ENCODE measurements at places on chromosomes 12 and 14.
A peak's percentile ranks its signal among the peaks of the same experiment; 100 is the strongest.

- no peak for DNase-seq
Measured at GRCh38 chr12:112183141-112184021, 58.0 kb downstream of the TRAFD1 start.

- DNase-seq: no peak
Measured at GRCh38 chr12:62737188-62737587, 197.8 kb downstream of the PPM1H start.

DNA sequence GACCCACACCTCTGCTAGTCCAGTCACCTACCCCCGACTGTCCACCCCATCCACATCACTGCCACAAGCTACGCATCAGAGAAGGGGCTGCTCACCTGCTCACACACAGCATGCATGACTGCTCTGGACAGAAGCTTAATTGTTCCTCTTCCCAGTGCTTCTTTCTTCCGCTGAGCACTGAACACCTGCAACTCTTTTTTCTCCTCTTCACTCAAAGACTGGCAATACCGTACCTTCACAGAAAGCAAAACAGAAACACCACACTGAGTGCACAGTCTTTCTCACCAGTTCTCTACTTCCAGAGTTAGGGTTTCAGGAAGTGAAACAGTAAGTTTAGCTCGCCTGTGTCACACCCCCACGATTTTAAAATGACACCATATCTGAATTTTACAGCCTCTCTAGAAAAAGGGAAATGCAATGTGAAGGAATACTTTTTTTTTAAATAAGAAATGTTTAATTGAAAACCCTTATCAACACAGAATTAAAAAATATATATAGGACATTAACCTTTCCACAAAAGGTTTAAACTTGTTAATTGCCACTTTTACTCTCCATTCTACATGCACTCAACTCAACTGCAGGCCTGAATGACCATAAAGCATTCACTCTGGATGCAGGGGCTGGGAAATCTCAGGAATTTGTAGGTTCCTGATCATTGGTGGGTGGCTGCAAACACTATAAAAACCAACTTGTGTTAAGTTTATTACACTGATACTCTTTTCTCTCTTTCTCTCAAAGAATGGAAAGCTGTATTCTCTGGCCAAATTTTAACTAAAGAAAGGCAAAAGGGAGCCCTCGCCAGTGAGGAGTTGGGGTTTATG, 120.0 kb downstream of the PRICKLE1 start:
- DNase-seq: no peak

GRCh38 chr14:102037686-102038085, 49.2 kb downstream of the HSP90AA1 start:
- DNase-seq: no peak

GRCh38 chr12:107783406-107784376, 9.2 kb downstream of the ASCL4 start:
- DNase-seq: no peak

- no peak for DNase-seq
Measured at GRCh38 chr14:101072945-101073597, 169.5 kb upstream of the RTL1 start.

- DNase-seq: no peak
Measured at GRCh38 chr12:124681779-124682391, 114.5 kb upstream of the NCOR2 start.

- no peak for DNase-seq
Measured at GRCh38 chr14:105334383-105335230, 20.1 kb downstream of the PACS2 start.

GRCh38 chr12:22275843-22276242, 58.7 kb downstream of the ST8SIA1 start:
- DNase-seq: no peak

- no peak for DNase-seq
Measured at GRCh38 chr12:58967561-58967960, 47.3 kb upstream of the LRIG3 start.

DNA sequence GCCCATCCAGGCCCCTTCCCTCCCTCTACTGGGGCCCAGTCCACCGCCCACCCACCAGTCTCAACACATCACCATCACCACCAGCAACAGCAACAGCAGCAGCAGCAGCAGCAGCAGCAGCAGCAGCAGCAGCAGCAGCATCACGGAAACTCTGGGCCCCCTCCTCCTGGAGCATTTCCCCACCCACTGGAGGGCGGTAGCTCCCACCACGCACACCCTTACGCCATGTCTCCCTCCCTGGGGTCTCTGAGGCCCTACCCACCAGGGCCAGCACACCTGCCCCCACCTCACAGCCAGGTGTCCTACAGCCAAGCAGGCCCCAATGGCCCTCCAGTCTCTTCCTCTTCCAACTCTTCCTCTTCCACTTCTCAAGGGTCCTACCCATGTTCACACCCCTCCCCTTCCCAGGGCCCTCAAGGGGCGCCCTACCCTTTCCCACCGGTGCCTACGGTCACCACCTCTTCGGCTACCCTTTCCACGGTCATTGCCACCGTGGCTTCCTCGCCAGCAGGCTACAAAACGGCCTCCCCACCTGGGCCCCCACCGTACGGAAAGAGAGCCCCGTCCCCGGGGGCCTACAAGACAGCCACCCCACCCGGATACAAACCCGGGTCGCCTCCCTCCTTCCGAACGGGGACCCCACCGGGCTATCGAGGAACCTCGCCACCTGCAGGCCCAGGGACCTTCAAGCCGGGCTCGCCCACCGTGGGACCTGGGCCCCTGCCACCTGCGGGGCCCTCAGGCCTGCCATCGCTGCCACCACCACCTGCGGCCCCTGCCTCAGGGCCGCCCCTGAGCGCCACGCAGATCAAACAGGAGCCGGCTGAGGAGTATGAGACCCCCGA, 6.8 kb upstream of the RNU7-1 start:
- no peak for DNase-seq

GRCh38 chr14:97946641-97947040, 1149.5 kb downstream of the VRK1 start:
- DNase-seq: no peak

DNA sequence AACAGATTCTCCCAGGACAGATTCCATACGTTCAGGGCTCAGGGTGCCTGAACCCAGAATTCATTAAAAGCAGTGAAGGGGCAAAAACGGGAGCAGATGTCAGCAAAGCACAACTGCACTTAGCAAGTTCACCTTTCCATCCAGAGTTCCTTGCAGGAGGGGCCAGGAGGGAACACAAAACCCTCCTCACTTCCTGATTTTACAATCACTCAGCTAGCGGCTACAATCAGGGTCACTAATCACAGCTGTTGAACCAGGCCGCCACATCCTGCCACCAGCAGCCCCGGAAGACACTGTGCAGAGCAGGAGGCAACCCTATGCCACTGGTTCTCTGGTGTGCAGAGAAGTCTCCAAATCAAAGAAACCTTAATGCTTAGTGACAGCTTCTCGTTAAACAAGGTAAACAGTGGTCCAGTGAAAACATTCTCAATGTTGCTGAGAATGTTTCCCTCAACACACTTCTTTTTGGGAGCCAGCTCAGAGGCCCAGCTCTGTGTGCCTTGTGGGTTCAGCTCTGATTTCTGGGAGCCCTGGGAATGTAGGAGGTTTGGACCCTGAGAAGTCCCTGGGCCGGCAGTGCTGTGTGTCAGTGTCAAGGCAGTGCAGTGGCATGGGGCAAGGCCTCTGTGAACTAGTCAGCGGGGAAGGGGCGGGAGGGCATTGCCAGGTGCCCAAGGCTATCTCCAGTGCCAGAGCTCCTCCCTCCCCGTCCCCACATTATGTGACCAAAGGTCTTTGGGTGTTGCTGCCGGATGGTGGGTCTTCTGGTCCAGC, 54.5 kb downstream of the VCPKMT start:
- peak; percentile 32 for DNase-seq

DNA sequence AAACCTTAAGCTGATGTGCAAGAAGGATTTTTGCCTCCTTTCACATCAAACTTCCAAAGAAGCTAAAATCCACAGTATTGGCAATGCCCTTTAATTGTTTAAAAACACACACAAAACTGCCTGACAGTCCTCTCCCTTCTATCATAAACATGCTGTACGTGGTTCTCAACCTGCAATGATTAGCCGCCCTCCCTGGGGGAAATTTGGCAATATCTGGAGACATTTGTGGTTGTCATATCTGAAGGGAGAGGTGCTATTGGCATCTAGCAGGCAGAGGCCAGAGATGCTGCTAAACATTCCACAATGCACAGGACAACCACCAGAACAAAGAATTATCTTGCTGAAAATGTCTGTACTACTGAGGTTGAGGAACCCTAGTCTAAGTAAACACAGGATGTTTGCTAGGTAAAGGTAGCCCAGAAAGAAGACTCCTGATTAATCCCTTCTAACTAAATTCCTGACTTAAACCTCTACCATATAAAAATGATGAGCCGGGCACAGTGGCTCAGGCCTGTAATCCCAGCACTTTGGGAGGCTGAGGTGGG, 1.2 kb downstream of the ACOT6 start:
- DNase-seq: no peak

GRCh38 chr12:47730341-47730744, 5.1 kb upstream of the ENDOU start:
- DNase-seq: no peak

- no peak for DNase-seq
Measured at GRCh38 chr14:57549765-57550420, 56.2 kb upstream of the CCDC198 start.

DNA sequence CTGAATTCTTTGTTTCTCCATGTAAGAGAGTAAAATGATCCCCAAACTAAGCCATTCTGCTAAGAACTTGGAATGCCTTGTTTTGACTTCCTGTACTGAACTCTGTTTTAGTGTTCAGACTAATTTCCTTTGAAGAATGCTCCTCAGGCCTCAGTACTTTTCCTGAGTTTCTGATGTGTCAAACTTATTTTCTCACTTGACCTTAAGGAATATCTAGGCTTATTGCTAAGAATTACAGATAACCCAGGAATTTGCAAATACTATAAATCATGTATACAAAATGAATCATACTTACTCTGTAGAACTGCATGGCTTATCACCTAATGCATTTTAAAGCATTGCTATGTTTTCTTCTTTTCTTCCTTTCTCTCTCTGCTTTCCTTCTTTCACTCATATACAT, 93.1 kb upstream of the PKP2 start:
- DNase-seq: no peak

DNA sequence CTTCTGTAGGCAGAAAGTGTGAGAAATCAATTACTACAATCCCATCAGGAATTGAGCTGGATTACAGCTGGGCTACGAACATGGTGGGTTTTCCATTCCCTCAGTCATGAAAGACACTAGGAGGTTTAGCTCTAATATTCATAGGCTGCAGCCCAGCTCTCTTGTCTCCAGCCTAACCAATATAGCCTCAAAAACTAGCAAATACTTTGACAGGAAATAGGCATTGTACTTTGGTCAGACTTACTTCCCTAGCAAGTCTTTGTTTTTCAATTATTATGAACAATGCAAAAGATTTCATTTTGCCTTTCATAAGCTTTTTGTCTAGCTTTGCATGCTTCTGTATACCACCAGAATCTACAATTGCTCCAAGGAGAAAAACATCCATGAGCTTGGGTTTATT, 296.2 kb downstream of the GPHN start:
- DNase-seq: no peak

- no peak for DNase-seq
Measured at GRCh38 chr14:82896476-82896875, 1362.8 kb upstream of the SEL1L start.

GRCh38 chr14:75751296-75751695, 90.2 kb downstream of the TTLL5 start:
- no peak for DNase-seq

DNA sequence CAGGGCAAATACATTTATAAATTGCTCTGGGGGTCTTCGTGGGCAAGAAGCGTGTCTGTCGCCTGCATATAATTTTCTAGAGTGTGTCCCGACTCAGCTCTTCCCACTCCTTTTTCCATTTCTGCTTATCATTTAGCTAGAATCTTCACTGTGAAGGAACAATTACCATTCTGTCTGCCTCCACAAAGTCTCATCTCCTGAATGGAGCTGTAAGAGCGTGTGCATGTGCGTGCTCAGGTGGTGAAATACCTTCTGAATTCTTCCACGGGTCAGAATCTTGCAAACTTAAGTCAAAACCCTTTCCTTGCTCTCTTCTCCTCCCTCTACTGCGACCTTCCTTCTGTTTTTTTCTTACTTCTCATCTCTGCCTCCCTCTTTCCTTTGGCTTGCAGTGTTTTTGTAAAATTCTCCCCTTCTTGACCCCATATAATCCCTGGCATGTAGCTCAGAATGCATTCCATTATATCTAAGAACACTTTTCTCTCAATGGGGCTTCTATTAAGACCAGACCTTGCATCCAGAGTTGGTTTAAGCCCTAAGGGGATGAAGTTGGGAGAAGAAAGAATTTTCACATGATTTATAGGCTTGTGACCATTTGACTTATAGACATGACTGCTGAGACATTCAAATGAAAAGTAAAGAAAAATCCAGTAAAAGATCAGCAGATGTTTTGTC, 25.0 kb upstream of the GSG1 start:
- DNase-seq: no peak

DNA sequence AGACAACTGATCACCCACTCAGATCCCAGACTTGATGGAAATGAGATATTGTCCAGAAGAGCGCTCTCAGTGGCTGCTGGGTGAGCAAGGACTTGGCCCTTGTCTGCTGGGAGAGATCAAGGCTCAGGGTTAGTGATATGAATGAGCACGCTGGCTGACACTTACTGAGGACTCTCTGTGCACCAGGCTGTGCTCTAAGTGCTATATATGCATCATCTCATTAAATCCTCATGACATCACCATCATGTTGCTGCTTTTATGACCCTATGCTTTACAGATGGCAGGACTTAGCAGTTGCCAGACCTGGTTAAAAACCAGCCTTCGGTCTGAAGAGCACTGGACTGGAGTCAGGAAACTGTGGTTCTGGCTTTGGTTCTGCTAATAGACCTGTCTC, 260.9 kb downstream of the VRK1 start:
- no peak for DNase-seq

DNA sequence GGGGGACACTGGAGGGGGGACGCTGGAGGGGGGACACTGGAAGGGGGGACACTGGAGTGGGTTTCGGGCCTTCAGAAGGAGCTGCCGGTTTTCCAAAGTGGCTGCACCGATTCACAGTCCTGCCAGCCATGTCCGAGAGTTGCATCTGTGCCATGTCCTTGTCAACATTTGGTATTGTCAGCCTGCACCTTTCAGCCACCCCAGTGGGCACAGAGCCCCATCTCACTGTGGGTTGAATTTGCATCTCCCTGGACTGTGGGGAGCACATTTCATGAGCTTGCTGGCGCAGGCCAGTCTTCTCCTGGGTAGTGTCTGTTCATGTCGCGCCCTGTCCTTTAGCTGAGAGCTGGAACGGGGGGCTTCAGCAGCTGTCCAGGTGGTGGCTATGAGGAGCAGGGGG, 72.7 kb downstream of the GALNT9 start:
- no peak for DNase-seq

- no peak for DNase-seq
Measured at GRCh38 chr14:105311838-105312237, 2.7 kb upstream of the PACS2 start.

DNA sequence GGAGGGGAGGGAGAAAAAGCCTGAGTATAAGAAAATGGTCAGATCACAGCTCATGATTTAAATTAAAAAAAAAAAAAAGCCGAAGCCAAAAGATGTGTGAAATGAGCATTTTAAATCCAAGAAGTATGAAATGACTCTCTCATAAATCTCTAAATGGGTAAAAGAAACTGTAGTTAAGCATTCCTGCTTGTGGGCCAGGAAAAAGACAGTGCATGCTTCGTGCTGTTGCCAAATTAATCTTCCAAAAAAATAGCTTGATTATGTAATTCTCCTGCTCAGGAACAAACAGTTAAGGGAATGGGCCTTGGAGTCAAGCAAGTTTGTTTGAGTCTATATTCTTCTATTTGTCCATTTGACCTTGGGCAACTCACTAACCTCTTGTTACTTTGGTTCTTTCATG, 325.4 kb upstream of the SEL1L start:
- no peak for DNase-seq
